IMR-90 (cell line): ENCODE measurements at places on chromosomes 1 and 21.

- H3K27me3 ChIP-seq, result peaks cover 3% of the 10 kb centered on the region
- H3K36me3 ChIP-seq, result no peaks in the 10 kb centered on the region
- DNase-seq, result no peak
- H3K4me3 ChIP-seq, result no peak overlapping the region
These were observed 75.6 kb downstream of the TAS1R2 start for GRCh38 chr1:18783705-18784481.

GRCh38 chr21:44728716-44729115, 17.3 kb upstream of the TSPEAR start:
- H3K4me3 ChIP-seq, result no peak overlapping the region
- H3K36me3 ChIP-seq, result no peaks in the 10 kb centered on the region
- no peak for DNase-seq

- no peak overlapping the region for H3K27ac ChIP-seq
- no peak overlapping the region for H3K4me3 ChIP-seq
- H3K27me3 ChIP-seq, result no peaks in the 10 kb centered on the region
- DNase-seq, result peak; percentile 89
- peaks cover 26% of the 10 kb centered on the region for H3K4me1 ChIP-seq
- peaks cover 8% of the 10 kb centered on the region for H3K36me3 ChIP-seq
These were observed 56.5 kb downstream of the GALNT2 start for GRCh38 chr1:230123280-230124185.

DNA sequence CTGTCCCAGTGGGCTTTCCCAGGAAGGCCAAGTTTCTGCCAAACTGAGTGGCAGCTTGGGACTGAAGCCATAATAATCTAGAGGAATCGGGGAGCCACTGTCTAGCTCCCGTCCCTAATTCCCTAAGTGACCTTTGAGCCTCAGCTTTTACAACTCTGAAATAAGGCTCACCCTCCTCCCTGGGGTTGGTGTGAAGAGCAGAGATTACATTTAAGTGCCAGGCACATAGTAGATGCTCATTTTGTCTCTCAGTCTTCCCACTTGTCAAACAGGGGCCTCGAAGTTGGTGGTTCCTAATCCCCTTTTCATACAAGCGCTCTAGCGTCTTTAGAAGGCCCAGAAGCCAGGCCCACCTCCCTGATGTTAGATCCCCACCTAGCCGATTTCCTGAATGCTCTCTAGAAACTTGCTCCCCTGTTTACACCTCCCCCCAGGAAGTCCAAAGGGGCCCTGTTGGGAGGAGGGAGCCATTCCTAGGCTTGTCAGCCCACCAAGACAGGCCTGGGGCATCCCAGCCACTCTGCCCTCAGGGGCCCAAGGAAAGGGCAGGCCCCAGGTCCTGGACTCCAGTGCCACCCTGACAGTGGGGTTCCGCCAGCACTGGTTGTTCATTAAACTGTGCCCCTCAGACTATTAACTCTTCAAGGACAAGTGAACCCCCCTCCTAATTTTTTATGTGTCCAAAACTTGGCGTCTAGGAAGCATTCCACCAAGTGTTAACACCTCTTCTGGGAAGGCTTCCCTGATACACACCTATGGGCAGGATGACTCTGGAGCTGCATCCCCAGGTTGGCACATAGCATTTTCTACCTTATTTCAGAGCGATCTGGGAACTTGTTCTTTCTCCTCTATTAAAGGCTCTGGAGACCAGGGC, 49.3 kb upstream of the ECE1 start:
- H3K36me3 ChIP-seq, result peaks cover 5% of the 10 kb centered on the region; the same call in 1 of the 2 replicates
- H3K27ac ChIP-seq, result peak overlapping the region; percentile 63; the same call in 1 of the 2 replicates
- DNase-seq, result no peak
- H3K4me3 ChIP-seq, result no peak overlapping the region
- peaks cover 73% of the 10 kb centered on the region for H3K4me1 ChIP-seq

DNA sequence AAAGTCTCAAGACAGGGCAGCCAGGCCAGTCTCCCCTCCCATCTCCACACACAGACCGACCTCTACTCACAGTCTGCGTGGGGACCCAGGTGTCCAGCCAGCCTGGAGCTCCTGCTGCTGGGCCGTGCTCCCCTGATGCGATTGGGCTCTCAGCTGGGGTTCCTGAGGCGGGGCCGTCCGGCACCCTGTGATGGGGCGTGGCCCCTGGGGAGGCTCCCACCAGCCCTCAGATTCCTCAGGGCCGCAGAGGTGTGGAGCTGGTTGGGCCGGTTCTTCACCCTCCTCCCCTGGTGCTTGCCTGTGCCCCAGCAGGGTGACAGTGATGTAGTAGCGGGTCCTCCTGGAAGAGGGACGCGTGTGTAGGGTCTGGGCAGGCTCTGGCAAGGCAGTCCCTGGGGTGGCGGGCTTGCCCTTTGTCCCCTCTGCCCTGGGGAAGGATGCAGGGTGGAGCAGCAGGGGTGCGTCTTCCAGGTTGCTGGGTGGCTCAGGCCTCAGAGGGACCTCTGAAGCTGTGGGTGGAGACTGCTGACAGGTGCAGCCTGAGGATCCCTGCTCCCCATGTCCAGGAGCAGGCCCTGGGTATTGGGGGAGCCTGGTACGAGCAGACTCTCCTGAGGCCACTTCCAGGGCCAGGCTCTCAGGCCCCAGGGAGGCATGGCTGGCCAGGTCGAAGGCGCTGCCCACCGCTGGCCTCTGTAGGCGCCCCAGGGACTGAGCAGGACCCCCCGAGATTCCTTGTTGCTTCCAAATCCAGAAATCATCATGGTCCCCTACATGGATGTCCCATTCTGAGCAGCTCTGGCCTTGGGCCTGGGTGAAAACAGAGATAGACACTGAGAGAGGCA, at the start of gene CRYBG2:
Gene CRYBG2 (minus strand): TSS at position 155 of the 845 bp plus-strand sequence. CDS start 7,473 bp downstream, outside the sequence.
- peaks cover 9% of the 10 kb centered on the region for H3K4me1 ChIP-seq
- no peaks in the 10 kb centered on the region for H3K36me3 ChIP-seq
- peaks cover 49% of the 10 kb centered on the region for H3K27me3 ChIP-seq
- no peak within 1 kb of the TSS for H3K27ac ChIP-seq

DNA sequence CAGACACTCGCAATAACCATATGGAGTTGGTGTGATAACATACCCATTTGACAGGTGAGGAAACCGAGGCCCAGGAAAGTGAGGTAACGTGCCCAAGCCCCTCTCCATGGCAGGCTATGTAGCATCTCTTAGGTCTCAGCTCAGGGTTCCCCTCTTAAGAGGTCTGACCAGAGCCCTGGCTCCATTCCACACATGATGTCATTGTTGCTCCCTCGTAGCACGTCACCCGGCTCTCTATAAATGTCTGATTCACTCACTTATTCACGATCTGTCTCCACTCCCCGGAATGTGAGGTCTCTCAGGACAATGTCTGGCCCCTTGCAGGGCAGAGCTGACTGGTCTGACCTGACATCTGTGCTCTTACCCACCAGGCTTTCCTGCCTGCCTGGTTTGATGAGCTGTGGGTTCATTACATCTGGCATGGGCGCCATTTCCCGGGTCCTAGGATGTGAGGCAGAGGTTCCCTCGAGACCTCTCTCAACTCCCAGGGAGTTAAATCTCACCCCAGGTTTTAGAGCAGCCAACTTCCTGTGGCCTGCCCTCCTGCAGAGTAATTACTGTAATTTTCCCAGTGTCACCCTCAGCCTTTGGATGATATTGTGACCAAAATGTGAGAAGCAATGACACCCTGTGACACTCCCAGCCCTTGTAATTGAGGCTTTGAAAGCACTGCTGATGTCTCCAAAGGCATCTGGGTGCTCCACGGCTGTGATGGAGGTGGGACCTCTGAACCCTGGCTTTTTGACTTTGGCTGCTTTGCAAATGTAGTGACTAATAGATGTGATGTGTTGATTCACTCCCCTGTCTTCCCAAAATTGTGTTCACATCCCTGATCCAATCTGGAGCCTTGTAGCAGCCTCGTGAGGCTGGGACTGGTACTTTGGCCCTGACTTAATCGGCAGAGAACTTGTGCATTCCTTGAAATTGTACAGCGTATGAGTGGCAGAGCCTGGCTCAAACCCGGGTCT, 10.6 kb downstream of the ACTL8 start:
- no peaks in the 10 kb centered on the region for H3K27me3 ChIP-seq
- DNase-seq, result peak; percentile 98
- peaks cover 27% of the 10 kb centered on the region for H3K4me1 ChIP-seq
- peak overlapping the region; percentile 70 for H3K27ac ChIP-seq
- no peak overlapping the region for H3K4me3 ChIP-seq

DNA sequence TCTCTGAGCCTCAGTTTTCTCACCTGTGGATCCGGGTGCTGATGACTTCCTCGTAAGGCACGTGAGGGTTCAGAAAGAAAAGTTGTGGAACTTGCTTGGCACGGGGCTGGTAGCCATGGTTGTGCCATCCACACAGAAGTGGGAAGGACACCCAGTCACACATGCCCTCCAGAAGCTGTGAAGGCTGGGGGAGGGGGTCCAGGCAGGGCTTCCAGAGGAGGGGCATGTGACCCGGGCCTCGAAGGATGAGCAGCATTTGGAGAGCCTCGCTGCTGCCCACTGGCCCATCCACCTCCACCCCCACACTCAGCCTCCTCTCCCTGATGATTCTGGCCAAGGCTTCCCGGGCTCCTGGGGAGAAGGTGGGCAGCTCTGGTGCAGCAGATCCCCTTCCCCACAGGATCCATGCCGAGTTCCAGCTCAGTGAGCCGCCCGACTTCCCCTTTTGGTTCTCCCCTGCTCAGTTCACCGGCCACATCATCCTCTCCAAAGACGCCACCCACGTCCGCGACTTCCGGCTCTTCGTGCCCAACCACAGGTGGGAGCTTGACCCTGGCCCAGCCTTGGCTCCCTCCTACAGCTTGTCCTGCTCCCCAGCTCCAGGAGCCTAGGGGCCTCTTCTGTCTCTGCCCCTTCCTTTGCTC, 9.4 kb downstream of the SELENON start:
- no peak overlapping the region for H3K4me3 ChIP-seq
- H3K27ac ChIP-seq, result no peak overlapping the region
- no peak for DNase-seq
- H3K27me3 ChIP-seq, result no peaks in the 10 kb centered on the region

DNA sequence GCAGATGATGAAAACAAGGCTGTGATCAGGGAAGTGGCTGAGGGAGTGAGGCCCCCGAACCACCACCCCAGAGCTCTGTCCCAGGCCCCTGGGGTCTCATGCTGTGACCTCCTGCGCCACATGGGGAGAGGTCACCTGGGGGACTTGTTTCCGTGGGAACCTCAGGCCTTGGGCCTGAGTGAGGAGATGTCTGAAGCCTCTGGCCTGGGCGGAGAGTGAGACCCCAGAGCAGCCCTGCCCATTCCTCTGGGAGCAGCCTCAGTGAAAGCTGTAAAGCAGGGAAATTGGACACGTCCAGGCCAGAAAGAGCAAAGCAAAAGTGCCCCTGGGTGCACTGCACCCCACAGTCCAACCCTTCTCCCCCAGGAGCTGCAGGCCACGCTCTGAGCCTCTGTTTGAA, 16.5 kb upstream of the NPHP4 start:
- DNase-seq, result no peak
- no peaks in the 10 kb centered on the region for H3K27me3 ChIP-seq
- H3K36me3 ChIP-seq, result no peaks in the 10 kb centered on the region
- peaks cover 2% of the 10 kb centered on the region; the same call in 1 of the 2 replicates for H3K4me1 ChIP-seq

- no peaks in the 10 kb centered on the region for H3K36me3 ChIP-seq
- H3K4me1 ChIP-seq, result no peaks in the 10 kb centered on the region
These were observed 39.8 kb upstream of the ZC3H12A start for GRCh38 chr1:37434292-37435225.

- H3K27me3 ChIP-seq, result no peaks in the 10 kb centered on the region
- H3K4me3 ChIP-seq, result no peak overlapping the region
These were observed 362.4 kb downstream of the NEGR1 start for GRCh38 chr1:71919811-71920509.

DNA sequence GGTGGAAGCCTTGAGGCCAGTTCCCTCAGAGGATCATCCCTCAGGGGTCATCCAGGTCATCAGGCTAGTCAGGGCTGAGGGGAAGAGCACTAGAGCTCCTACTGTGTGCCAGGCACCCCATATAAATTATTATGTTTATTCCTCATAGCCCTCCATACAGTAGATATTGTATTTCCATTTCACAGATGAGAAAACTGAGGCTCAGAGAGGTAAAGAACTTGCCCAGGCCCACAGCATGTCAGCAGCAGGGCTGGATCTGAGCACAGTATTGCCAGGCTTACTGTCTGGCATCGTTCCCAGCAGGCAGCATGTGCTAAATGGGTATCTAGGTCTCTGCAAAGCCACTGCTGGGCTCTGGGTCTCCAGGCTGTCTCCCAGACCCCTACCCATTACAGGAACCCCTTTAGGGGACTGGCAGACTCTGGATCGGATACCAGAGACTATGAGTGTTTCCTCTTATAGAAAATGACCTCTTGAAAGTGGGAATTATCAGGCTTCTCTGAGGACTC, 153.3 kb downstream of the PTPRU start:
- no peaks in the 10 kb centered on the region for H3K36me3 ChIP-seq
- no peak overlapping the region for H3K4me3 ChIP-seq

DNA sequence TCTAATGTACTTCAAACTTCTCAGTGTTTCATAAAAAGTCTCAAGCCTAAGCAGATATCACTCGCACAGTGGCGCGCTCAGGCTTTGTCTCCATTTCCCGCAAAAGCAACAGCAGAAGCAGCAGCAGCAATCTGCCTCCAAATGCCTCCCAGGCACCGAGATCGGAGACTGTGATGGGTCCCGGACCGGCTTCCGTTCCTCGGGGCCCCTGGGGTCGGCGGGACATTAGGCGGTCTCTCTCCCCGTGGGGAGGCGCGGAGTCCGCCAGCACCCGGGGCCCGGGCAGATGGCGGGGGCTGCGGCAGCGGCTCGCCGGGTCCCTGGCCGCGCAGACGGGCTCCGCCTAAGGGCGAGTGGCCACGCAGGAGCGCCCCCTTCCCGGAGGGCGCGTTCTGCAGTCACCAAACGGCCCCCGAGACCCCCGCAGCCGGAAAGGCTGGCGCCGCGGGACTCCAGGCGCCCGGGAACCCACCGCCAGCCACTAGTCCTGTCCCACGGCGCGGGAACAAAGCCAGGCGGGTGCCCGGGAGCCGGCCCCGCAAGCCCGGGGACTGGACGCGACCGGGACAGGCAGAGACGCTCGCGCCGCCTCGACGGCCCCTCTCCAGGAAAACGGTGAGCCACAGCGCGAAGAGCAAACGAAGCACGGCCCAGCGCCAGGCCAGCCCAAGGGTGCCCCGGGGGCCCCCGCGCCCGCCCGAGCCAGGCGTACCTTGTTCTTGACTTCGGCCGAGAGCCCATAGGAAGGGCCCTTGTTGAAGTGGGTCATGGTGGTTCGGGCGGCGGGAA, 590 bp downstream of the CNN3 start:
- H3K27me3 ChIP-seq, result no peaks in the 10 kb centered on the region
- peak; percentile 53 for DNase-seq

DNA sequence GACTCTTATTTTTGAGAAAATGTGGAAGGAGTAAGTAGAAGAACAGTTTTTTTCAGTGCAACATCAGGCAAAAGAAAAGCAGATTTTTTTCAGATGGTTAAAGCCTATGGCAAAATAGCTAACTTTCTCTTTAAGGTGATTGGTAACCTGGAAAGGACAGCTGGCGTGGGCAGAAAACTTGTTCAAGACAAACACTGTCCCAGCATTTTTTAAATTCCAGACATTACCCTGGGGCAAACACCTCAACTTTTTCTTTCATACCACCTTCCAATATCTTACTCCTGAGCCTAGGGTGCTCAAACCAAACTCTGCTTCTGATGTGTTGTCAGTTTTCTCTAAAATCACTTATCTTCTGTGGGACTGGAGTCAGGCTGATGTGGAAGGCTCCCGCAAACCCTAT, 2.7 kb upstream of the LEPR start:
- H3K27ac ChIP-seq, result no peak overlapping the region
- no peaks in the 10 kb centered on the region for H3K27me3 ChIP-seq
- H3K36me3 ChIP-seq, result no peaks in the 10 kb centered on the region
- no peak overlapping the region for H3K4me3 ChIP-seq
